ENCODE measurements at places on chromosomes 16 and 17.
A peak's percentile ranks its signal among the peaks of the same experiment; 100 is the strongest.

DNA sequence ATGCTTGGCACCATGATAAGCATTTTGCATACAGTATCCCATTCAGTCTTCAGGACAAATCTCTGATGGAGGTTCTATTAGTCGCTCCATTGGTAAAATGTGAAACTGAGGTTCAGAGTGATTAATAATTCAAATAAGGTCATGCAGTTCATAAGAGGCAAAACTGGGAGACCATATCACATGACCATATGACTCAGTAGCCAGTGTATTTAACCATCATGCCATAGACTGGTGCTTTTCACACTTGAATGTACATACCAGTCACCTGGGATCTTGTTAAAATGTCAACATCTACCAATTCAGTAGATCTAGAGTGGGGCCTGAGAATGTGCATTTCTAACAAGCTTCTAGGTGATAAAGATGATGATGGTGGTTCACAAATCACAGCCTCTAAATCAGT lies 4.3 kb downstream of the ACSM3 start:
- DNase-seq: no peak

GRCh38 chr17:44966348-44967025 lies 1.6 kb downstream of the C1QL1 start:
- no peak for DNase-seq

GRCh38 chr16:64711596-64711995 lies 410.3 kb downstream of the CDH11 start:
- DNase-seq: no peak

DNA sequence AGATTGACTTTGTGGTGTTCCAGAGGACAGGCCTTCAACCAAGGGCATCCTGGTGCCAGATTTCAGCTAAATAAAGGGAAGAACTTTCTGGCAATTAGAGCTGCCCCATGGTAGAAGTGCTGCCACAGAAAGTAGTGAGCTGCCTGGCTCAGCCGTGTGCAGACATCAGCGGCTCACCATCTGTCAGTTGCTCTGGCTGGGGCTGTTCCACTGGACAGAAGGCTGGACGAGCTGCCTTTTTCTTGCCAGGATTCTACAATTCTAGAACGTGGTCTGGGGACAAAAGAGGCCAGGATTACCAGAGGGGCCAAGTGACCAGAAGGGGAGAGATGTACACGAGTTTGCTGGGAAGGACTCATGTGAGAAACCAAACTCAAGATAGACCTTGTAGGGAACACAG lies 107.0 kb upstream of the RPL38 start:
- no peak for DNase-seq

DNA sequence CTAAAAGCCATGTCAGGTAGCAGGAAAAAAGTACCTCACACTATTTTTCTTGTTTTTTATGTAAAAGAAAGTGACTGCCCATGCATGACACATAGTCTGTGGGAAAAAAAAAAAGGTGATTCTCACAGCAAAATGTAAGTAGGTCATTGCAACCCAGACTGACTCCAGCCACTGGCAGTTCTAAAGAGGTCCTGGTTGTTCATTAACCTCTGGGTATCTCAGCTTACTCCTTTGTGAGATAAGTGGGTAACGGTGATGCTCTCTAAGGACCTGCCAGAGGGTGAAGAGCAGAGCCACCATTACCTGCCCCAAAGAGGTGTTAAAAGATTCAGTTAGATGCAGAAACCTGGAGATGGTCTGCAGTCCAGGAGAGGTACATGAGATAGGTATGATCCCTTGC lies 531.9 kb downstream of the GRIN2A start:
- DNase-seq: no peak

DNA sequence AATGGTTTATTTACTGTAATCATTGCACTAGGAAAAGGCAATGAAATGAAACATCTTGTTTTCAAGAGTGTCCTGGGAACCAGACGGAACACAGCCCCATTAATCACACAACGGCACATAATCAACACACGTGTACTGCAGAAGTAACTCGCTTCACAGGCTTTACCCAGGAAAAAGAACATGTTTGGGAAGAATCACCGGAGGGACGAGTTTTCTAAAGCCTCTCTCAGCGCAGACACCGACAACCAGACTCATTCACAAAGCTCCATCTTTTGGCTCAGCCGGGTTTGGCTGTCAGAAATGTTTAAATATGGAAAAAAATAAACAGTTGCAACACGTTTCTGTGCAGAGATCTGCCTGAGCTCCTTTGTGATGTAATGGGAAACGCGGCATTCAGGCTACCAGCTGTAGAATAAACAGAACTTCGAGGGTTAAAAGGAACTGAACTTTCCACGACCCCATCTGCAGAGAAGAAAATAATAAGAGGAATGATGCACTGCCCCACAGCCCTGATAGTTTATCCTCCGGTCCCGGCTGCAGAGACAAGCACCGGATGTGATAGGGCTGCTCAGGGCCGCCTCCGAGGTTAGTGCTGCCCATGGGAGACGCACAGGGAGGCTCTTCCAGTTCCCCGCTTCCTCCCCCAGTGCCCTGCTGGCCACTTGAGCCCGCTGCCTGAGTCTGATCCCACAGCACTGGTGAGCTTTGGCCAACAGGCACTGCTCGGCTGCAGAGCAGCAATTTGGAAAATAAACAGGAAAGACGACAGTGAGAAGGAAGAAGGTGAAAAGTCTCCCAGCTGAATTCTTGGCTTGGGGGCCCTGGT lies 119.8 kb downstream of the HIC1 start:
- DNase-seq: no peak

GRCh38 chr17:80185968-80186367 lies 16.1 kb downstream of the CARD14 start:
- DNase-seq: no peak

GRCh38 chr17:33071656-33072055 lies 80.0 kb downstream of the SPACA3 start:
- DNase-seq: no peak

GRCh38 chr16:48143812-48144368 lies 11.9 kb downstream of the ABCC12 start:
- DNase-seq: no peak

DNA sequence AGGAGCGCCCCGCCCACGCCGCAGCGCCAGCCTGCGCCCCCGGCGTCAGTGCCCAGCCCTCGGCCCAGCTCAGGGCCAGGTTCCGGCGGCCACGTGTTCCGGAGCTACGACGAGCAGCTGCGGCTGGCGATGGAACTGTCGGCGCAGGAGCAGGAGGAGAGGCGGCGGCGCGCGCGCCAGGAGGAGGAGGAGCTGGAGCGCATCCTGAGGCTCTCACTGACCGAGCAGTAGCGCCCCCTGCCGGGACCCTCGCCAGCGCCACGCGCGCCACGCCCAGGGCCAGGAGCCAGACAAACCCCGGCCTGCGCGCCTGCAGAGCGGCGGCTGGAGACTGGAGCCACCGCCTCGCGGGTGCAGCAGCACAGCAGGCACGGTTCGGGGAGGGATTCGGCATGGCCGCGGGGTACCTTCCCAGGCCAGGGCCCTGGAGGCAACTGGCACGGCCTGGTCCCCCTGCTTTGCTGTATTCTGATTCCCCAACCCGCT lies 9.3 kb downstream of the CORO6 start:
- peak; percentile 64 for DNase-seq

- DNase-seq: no peak
Observed at GRCh38 chr16:22008215-22009059, 526 bp downstream of the MOSMO start.

DNA sequence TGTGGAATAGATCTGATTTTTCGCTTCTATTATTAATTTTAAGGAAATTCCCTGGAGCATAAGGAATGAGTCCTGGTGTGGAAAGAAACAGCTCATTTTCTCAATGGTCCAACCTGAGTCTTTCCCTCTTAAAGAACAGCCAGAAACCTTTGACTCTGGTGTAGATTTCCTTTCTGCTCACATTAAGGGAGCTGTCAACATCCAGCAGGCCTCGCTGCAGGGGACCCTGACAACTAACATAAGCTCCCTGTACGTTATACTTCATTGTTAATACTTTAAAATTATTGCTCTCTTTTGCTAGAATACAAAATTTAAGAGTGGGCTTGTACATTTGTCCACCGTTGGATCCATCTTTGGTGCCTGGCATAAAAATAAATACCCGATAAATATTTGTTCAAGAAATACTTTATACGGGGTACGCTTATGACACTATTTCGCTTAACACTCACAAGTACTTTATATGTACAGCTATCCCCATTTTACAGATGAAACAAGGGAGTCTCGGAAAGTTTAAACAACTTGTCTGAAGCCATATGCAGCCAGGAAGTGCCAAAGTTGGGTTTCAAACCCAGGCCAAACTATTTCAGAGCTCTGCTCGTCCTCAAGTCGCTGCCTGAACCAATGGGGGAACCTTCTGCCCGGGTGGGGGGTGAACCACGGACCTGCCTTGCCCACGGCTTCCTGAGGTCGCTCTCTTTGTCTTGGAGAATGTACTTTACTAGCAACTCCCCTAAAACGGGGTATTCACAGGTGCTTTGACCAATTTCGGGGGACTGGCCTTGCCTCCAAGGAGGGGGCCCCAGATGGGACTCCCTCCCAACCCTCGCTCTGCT lies 611 bp downstream of the SMARCE1 start:
- no peak for DNase-seq

GRCh38 chr17:81967533-81968395 lies 6.8 kb upstream of the NOTUM start:
- no peak for DNase-seq

GRCh38 chr17:30477774-30478115 lies 537 bp downstream of the GOSR1 start:
- peak; percentile 42 for DNase-seq

DNA sequence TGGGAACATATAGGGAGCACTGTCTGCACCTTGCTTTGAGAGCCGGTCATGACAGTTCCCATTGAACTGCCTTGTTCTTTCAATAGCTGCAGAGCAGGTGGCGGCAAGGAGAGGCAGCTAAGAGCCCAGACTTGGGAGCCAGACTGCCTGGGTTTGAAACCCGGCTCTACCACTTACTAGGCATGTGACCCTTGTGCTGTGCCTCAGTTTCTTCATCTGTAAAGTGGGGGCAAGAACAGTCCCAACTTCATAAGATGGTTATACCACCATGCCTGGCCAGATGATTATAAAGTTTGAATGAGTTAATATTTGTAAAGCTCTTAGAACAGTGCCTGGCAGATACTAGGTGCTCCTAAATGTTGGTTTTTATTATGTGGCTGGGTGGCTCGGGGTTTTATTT lies 14.4 kb downstream of the ERBB2 start:
- DNase-seq: no peak

- DNase-seq: no peak
Observed at GRCh38 chr17:6752068-6752909, 3.6 kb upstream of the XAF1 start.

DNA sequence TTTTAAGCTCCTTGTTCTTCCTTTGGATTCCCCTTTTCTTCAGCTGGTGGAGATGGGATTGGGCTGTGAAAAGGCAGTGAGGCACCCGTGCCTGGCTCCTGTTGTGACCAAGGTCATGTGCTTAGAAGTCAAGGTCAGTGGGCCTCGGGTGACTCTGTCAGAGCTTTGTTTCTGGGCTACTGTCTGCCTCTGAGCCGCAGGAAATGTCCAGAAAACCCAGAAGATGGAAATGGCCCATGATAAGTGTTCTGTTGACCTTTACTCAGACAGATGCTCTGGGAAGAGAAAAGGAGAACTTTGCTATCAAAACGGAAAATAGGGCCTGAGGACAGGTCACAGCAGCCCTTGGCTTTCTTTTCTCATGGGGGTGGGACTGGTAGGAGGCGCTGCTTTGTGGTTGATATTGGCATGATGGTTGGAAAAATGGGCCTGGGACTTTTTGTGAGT lies 2.9 kb downstream of the ABCC1 start:
- DNase-seq: no peak

GRCh38 chr17:67441052-67441895 lies 64.2 kb downstream of the PITPNC1 start:
- no peak for DNase-seq

DNA sequence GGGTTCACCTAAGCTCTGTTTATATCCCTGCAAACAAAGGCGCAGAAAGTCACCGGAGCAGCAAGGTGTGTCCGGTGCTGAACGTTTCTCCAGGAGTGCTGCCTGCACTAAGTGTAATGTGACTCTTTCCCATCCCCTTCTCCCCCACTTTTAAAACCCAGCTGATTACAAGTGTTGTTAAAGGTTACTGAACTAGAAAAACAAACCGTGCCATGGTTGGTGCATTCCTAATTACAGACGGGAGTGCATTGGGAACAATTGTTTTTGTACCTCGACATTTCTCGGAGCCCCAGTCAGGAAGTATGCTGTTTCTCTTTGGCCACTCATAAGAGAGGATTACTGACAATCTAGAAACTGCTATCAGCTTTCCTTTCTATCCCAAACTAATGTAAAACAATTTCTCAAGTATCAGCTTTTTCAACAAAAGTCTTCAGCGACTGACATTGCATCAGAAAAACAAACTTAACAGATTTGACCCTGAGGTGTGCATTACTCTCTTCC lies 441.0 kb upstream of the SALL1 start:
- no peak for DNase-seq

GRCh38 chr16:86964796-86965241 lies 352.4 kb downstream of the C16orf95 start:
- no peak for DNase-seq

GRCh38 chr16:89043636-89044417 lies 49.8 kb upstream of the ACSF3 start:
- DNase-seq: no peak

GRCh38 chr17:77489239-77489892 lies 348.6 kb downstream of the SEC14L1 start:
- no peak for DNase-seq

- DNase-seq: no peak
Observed at GRCh38 chr17:81084680-81085419, 49.9 kb downstream of the BAIAP2 start.

DNA sequence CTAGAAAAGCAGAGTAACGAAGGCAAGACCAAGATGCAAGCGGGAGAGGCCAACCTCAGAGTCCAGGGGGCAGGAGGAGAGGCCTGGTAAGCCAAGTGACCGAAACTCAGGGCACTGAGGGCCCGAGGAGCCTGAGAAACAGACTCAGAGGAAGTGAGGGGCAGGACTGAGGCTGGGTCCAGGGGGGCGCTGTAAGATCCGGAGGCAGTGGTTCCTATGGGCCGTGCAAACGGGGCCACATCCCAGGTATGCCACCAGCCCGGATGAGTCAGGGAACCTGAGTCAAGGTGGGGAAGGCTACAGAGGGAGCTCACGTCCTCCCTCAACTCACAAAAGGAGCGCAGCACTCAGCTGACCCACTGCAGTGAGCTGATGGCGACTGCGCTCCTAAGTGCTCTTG lies 8.3 kb downstream of the ZDHHC7 start:
- DNase-seq: no peak

- DNase-seq: peak; percentile 22
Observed at GRCh38 chr17:45394913-45395568, 37.6 kb downstream of the ARHGAP27 start.

DNA sequence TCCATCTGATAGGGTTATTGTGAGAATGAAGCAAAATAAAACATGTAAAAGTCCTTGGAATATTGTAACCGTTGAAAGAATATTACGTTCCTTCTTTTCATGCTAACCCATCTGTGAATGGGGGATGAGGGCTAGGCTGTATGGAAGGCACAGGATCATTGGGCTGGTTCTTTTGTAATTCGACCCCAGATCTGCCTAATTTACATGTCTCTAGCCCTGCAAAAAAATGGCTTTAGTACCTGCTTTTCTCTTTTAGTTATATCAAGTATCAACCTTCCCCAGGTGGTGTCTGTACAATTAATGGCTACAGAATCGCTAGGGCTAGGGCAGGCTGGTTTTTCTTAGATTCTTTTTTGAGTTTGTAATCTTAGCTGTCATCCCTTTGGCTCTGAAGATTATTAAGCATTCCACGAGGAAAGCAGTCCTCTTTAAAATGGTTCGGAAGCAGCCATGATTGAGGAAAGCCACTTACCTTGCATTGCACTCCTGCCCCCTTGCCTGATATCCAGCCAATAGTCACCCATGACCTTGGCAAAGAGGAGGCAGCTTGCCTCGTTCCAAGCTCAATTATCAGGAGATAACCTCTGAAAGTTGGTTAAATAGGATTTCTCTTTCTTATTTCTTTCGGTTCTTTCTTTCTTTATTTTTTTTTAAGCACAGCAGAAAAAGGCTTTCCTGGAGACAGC lies 153.9 kb upstream of the ZKSCAN2 start:
- no peak for DNase-seq
